Karpas-422 (cell line): ENCODE measurements at places on chromosomes 7 and 10. TPM values are rescaled to one million over a fixed set of nuclear protein-coding genes. Genes with fewer than 3 reads are reported as not detected.

The CNTNAP2 gene
- total RNA-seq = not detected in 2 replicates

The CRYGN gene
- not detected in 2 replicates for total RNA-seq

DNA sequence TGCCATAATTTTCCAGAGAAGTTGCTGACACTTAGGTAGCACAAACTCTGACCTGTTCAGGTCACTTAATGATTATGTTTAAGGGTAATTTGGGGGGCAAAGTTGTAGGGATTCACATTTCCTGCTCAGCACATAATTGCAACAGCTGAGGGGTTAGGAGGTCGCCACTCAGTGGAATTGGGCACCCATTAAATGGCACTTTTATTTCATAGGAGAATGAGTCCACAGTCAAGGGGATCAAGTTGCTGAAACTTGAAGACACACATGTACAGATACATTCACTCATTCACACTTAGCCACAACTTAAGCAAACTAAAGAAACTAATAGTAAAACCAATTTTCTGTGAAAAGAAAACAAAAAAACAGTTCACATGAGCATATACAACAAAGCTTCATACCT is 1.5 kb downstream of the PCDH15 start:
- H3K36me3 ChIP-seq = no peaks in the 10 kb centered on the region
- H3K27ac ChIP-seq = no peak overlapping the region
- no peak for DNase-seq
- no peaks in the 10 kb centered on the region for H3K4me1 ChIP-seq
- no peaks in the 10 kb centered on the region for H3K27me3 ChIP-seq
- H3K4me3 ChIP-seq = no peak overlapping the region

- DNase-seq = no peak
- no peaks in the 10 kb centered on the region for H3K4me1 ChIP-seq
- no peaks in the 10 kb centered on the region for H3K36me3 ChIP-seq
- no peak overlapping the region for H3K27ac ChIP-seq
- H3K27me3 ChIP-seq = no peaks in the 10 kb centered on the region
- no peak overlapping the region for H3K4me3 ChIP-seq
Observed at GRCh38 chr7:8134089-8134733, 127.8 kb downstream of the ICA1 start.

The LIPM gene
- not detected in 2 replicates for total RNA-seq

The MAT1A gene
- not detected in 2 replicates for total RNA-seq

The LRRC27 gene
- 2.2 and 12.4 TPM in 2 replicates for total RNA-seq

DNA sequence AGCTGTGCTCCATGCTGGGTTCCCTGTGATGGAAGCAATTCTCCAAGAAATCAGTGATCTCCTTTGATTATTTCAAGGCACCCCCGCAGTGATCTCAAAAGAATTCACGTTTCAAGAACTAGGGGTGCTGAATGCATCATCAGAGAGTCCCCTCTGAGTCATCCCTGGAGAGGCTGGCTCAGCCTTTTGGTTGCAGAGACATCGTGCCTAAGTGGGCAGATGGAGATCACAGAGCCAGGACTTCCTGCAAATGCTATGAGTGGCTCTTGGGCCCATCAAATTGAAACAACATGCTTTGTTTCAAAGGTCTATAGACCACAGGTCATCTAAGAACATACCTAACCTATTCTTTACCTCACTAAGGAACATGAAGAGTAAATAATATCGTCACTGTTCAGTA is 41.5 kb upstream of the PLEKHA1 start:
- 0 out of 2 replicates have a peak, but pooled peaks cover 5% of the 10 kb centered on the region for H3K27me3 ChIP-seq
- H3K36me3 ChIP-seq = no peaks in the 10 kb centered on the region
- H3K27ac ChIP-seq = no peak overlapping the region
- H3K4me1 ChIP-seq = no peaks in the 10 kb centered on the region

The SERPINE1 gene
- not detected in 2 replicates for total RNA-seq

DNA sequence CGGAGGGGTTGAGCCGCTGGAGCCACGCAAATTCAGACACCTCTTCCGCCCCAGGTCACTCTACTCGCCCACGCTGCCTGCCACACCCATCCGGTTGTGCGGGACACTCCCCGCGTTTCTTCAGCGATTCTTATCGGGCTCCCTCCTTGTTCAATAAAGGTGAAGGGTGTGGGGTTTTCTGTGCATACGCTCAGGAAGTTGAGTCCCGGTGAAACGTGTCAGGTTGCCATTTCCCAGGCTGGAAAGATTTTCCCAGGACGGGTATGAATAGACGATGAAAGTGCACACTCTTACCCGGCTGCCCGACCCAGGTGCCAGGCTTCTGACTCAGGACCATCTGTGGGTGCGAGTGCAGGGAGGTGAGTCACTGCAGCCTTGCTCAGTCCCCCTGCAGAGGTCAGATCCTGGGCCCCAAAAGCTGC is 22.0 kb downstream of the KLF6 start:
- H3K36me3 ChIP-seq = no peaks in the 10 kb centered on the region
- no peak overlapping the region for H3K4me3 ChIP-seq
- H3K27ac ChIP-seq = no peak overlapping the region
- peaks cover 14% of the 10 kb centered on the region for H3K4me1 ChIP-seq
- DNase-seq = no peak

DNA sequence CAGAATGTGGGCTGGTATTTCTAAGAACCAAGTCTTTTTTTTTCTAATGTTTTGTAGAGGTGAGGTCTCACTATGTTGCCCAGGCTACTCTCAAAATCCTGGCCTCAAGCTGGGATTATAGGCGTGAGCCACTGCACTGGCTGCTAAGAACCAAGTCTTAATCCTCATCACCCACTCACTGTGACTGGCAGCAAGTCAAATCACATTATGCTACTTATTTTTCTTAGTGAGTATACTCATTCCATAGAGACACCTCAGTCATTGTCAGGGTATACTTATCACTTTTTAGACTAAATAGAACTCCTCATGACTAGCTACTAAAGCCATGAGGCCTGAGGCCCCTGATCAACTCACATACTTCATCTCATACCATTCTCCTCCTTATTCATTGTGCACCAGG is 116.1 kb downstream of the STRA8 start:
- no peak overlapping the region for H3K4me3 ChIP-seq
- no peaks in the 10 kb centered on the region for H3K27me3 ChIP-seq
- no peaks in the 10 kb centered on the region for H3K4me1 ChIP-seq
- H3K27ac ChIP-seq = no peak overlapping the region
- no peak for DNase-seq

DNA sequence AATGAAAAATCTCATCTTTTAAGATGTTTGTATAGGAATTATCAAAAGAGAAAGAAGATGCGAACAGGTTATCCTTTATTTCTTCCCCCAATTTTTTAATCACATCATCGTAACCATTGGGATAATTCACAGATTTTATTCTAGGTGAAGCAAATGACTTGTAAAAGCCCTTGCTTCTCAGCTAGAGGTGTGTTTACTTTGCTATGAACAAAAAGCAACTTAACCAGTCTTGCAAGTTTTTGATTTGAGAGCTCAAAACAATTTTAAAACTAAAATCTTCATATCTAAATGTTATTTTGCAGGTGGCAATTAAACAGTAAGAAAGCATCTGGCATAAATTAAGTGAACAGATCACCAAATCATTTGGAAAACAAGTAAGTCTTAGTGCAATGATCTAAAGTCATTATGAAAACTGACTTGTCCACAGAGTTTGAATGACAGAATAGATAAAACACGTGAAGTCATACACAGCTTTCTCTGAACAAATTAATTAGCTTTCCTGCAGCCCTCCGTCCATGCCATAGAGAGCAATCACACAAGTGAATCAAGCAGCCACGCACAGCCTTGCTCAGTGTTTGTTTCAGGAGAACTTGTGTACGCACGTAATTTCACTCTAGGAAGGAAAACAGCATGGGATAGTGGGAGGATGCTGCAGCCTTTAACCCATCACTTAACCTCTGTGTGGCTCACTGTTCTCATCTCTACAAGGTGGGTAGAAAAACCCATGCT is 85.0 kb upstream of the ZNF800 start:
- no peak overlapping the region for H3K27ac ChIP-seq
- DNase-seq = no peak
- H3K4me1 ChIP-seq = no peaks in the 10 kb centered on the region
- H3K4me3 ChIP-seq = no peak overlapping the region

- peaks cover 84% of the 10 kb centered on the region for H3K4me1 ChIP-seq
- peak; percentile 80 for DNase-seq
- no peaks in the 10 kb centered on the region for H3K36me3 ChIP-seq
- H3K27me3 ChIP-seq = no peaks in the 10 kb centered on the region
- H3K4me3 ChIP-seq = peak overlapping the region; percentile 11; the same call in 1 of the 2 replicates
Observed at GRCh38 chr10:70324339-70324861, 40.6 kb upstream of the NPFFR1 start.

The DNA2 gene
- 11.5 and 27.7 TPM in 2 replicates for total RNA-seq

DNA sequence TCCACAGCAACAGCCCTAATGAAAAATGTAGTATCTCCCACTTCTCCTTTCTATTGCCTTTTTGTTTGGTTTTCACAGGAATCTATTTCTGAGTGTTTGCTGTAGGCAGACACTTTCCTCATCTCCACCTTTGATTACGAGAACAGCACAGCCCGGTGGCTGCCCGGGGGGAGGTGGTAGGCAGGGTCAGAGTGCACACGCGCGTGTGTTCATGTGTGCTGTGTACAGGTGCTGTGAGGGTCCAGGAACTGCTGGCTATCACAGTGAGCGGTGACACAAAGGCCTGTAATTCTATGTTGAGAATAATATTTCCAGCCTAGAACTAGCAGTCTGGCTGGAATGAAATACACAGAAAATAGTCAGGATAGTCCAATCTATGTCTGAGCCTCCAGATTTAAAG is 212.8 kb downstream of the ADARB2 start:
- H3K27ac ChIP-seq = no peak overlapping the region
- H3K27me3 ChIP-seq = no peaks in the 10 kb centered on the region
- H3K36me3 ChIP-seq = no peaks in the 10 kb centered on the region
- H3K4me1 ChIP-seq = peaks cover 27% of the 10 kb centered on the region

The HMX3 gene
- total RNA-seq = not detected in 2 replicates

The TAS2R41 gene
- total RNA-seq = not detected in 2 replicates

DNA sequence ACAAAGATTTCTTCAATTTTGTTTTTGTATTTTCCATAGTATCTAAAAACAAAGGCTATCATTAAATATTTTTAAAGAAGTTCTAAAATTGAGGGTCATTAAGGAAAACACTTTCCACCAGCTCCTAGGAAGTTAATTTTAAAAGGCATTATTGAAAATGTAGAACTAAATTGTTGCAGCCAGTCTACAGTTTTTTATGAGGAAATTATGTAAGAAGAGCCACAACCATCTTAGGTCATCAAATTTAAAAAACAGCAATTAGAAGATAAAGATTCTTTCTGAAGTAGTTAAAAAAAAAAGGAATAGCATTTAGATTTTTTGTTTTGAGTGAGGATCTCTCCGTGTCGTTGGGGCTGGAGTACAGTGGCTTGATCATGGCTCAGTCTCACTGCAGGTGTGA is 161.7 kb downstream of the NRBF2 start:
- no peaks in the 10 kb centered on the region for H3K27me3 ChIP-seq
- H3K4me3 ChIP-seq = no peak overlapping the region
- no peak for DNase-seq
- H3K36me3 ChIP-seq = no peaks in the 10 kb centered on the region
- no peak overlapping the region for H3K27ac ChIP-seq

GRCh38 chr10:16848562-16849154 is 31.4 kb upstream of the RSU1 start:
- no peaks in the 10 kb centered on the region for H3K4me1 ChIP-seq
- no peak for DNase-seq
- no peak overlapping the region for H3K4me3 ChIP-seq
- no peak overlapping the region for H3K27ac ChIP-seq

- H3K27ac ChIP-seq = no peak overlapping the region
- H3K36me3 ChIP-seq = no peaks in the 10 kb centered on the region
- no peaks in the 10 kb centered on the region for H3K4me1 ChIP-seq
- H3K4me3 ChIP-seq = no peak overlapping the region
Observed at GRCh38 chr10:132169766-132170560, 16.8 kb upstream of the DPYSL4 start.
